ENCODE measurements at places on chromosomes 12 and 14.

DNA sequence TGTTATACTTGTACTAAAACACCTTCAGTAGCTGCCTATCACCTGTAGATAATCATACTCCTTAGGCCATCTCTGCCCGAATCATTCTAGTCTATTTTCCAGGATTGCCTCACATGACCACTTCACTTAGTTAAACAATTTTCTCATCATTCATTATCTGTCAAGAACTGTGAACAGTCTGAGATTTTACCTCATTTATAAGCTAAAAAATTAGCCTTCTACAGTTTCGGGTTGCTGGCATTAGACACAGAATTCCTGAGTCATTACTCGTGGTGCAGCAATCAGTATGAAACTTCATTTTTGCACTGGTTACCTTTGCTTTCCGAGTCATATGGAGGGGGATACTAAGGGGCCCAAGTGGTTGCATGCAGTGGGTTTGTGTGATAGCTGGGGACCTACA is 57.6 kb upstream of the OTOGL start:
- no peak for DNase-seq

GRCh38 chr12:123801573-123802178 is 39.6 kb downstream of the DNAH10 start:
- DNase-seq: peak; percentile 69

- DNase-seq: no peak
These were observed 25.0 kb upstream of the SRP54 start for GRCh38 chr14:34957771-34958286.

DNA sequence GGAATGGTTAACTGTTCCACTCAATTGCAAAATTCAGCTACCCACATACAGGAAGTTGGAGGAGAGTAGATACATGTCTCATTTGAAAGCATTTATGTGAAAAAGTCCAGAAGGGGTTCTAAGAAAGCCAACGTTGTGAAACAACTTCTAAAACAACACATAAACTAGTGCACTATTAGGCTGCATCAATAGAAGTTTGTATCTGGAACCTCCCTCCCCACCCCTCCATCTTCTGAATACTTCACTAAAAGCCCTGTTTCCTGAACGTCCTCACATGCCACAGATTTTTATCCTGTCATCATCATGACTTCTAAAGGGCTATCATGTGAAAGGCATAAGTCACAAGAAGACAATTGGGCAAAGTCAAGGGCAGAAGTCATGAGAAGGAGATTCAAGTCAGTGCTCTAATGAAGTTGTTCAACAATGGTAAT is 5.5 kb downstream of the KRT79 start:
- DNase-seq: no peak

DNA sequence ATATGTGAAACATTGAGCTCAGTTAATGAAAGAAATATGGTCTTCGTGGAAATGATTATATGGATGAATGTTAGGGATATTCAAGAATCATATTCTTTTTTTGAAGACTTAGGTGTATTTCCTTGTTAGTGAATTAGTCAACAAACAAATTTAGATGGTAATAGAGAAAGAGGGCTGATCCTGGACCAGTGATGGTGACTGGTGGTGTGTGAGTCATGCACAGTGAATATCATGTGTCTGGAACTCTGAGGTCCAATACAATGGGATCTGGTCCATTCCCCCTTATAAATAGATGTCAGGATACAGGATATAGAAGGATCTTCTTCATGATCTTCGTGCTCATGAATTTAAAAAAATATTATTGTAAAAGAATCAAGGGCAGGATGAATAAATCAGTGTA is 64.4 kb upstream of the RTL1 start:
- DNase-seq: no peak

DNA sequence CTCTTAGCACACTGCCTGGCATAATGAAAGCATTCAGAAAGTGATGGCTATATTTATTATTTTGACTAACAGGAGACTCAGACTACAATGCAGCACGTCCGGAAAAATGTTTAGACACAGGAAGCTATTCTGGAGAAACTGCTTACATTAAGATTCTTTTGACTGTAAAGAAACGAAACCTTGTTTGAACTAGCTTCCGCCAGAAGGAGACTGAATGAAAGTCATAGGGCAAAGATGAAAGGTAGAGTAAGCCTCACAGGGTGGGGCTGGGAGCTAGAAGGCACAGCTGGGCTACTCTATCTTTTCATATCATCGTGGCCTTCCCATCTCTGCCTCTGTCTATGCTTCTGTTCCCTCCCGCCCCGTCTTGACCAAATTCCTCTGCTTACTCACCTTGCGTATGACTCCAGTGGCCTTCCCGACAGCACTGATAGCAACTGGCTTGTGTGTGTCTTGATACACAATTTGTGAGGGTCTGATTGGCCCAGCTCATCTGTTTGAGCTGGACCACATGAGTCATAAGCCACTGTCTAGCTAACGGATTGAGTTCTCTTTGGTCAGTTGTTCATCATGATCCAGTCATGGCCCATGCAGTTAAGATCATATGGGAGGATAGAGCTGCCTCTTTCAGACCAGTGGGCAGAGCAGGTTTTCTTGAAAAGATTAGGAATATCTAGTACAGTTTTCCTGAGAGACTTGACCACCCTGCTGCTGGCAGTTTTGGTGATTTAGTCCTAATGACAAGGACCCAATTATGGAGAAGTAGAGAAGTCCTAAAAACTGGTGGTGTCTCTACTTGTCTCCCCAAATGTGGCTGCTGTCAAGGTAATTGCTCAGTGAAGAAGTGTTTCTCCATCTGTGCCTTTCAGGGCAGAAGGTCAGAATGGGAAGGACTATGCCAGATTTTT is 151.5 kb upstream of the SLC38A2 start:
- DNase-seq: peak; percentile 72

DNA sequence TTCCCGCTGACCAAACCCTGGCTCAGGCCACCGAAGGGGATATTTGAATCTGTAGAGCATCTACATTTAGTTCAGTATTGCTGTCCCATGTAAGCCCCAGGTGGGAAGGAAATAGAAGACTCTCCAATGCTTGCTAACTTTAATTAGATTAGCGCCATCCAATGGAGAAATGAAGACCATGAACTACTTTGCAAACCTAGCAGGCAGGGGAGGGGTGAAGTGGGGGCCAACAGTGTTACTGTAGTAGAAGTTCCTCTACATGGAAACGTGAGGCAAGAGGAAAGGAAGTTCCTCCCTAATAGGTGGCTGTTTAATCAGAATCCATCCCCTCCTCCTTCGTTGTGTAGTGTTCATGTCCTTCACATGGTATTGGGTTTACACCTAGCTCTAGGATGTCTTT is 9.3 kb upstream of the DENND5B start:
- DNase-seq: no peak

DNA sequence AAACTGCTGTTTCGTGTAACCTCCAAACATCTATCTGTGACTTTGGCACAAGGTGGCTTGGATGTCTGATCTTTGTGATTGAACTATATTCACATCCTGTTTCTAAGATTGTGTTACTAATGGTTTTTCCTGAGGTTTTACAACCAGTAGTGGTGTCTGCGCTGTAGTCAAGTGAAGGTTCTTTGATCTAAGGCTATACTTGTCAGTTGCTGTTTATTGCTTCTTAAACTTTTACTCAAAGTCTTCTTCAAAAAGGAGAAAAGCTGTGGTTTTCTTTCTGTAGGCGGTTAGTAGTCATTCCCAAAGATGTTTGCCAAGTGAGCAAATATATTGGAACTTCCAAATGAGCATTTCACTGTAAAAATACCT is 12.3 kb upstream of the CALM1 start:
- DNase-seq: no peak

GRCh38 chr12:65860600-65860999 is 36.3 kb downstream of the HMGA2 start:
- DNase-seq: no peak

GRCh38 chr14:73780896-73781295 is 66.7 kb upstream of the PNMA1 start:
- no peak for DNase-seq

DNA sequence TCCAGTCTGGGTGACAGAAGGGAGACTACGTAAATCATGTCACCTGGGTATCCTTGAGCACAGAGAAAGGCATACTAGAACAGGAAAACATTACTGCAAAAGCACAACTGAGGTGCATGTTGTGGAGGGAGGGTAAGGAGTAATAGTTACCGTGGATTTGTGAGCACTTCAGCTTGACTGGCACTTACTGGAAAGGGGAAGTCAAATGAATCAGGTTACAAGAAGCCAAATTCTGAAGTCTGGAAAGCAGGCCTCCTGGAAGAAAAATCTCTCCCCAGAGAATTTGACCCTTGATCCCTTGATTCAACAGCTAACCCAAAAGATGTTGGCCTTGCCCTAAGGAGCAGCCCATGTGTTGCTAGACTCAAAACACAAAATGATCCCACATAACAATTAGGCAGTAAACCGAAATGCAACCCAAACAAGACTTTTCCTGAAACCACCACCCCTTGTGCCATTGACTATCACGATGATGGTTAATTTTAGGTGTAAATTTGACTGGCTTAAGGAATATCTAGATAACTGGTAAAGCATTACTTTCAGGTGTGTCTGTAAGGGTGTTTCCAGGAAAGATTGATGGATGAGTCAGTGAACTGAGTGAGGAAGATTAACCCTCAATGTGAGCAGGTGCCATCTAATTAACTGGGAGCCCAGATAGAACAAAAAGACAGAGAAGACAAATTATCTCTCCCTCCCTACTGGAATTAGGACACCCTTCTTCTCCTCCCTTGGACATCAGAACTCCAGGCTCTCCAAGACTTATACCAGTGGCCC is 108.8 kb downstream of the SLC25A21 start:
- DNase-seq: no peak

- no peak for DNase-seq
These were observed at the start of gene WIF1 for GRCh38 chr12:65121049-65121955. Gene WIF1, minus strand, starts transcription at chr12:65121305. Its CDS starts 114 bp downstream, at chr12:65121191.

DNA sequence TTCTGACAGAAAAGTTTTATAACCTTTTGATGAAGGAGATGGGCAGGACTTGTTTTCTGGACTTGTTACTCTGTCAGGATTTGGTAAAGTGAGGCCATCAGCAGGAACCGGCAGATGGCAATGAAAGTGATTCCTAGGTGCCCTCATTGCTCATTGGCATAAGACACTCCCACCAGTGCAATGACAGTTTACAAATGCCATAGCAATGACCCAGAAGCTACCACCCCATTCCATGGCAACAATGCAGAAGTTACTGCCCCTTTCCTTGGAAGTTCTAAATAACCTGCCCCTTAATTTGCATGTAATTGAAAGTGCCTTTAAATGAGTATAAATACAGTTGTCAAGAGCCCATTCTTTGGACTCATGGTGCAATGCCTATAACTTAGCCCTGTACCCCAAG is 222.6 kb downstream of the CEP128 start:
- no peak for DNase-seq

DNA sequence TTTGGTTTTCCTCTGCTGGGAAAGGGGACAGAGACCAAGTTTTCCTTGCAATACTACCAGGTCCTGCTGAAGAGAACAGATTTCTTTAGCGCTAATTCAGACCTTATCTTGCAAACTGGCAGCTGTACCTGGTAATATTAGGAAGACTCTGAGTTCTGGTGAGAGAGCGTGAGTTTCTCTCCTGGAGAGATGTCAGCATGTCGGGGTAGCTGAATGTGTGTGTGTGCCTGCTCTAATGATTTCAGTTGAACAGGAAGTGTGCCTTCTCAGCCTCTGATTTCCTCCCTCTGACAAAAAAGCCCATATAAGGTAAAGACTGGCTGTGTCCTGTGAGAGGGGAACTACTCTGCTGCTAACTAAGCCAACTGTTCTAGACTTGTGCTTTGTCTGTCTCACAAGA is 10.3 kb upstream of the ERP27 start:
- DNase-seq: peak; percentile 75

DNA sequence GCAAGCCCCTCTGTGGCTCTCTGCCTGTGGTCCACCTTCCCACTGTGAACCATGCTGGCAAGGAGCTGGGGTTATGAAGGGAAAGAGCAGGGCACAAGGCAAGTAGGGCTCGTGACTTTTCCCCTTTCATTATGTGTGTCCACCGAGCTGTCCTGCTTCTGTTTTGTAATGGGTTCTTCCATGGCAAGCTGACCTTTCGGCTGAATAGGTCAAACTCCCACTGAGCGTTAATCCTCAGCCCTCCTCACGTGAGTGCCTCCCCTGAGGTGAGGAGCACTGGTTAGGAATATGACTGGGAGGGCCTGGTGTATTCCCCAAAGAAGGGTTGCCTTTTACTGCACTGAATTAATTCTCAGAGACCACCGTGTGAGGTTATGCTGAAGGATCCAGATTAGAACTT is 424.3 kb downstream of the NPAS3 start:
- no peak for DNase-seq

DNA sequence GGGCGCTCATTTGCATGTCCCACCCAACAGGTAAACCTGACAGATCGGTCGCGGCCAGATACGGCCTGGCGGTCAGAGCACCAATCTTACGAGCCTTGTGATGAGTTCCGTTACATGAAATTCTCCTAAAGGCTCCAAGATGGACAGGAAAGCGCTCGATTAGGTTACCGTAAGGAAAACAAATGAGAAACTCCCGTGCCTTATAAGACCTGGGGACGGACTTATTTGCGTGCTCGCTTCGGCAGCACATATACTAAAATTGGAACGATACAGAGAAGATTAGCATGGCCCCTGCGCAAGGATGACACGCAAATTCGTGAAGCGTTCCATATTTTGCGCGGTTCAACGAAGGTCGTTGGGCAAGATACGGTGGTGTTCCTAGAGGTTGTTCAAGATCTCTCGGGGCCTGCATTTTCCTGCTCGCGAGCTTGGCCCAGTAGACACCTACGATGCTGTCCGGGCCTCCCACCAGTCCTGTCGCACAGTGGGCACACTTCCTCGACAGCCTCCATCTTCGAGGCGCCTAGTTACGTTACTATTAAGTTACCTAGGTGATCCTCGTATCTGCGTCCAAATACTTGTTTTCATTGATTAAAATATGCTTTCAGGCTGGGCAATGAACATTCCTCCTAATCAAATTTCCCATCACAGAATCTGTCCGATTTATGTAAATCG is at the start of gene RNU6-7:
RNU6-7 (plus strand) TSS at position 230 of the 675 bp plus-strand sequence.
- DNase-seq: no peak

- DNase-seq: no peak
These were observed 73.0 kb downstream of the GCH1 start for GRCh38 chr14:54829486-54830224.

DNA sequence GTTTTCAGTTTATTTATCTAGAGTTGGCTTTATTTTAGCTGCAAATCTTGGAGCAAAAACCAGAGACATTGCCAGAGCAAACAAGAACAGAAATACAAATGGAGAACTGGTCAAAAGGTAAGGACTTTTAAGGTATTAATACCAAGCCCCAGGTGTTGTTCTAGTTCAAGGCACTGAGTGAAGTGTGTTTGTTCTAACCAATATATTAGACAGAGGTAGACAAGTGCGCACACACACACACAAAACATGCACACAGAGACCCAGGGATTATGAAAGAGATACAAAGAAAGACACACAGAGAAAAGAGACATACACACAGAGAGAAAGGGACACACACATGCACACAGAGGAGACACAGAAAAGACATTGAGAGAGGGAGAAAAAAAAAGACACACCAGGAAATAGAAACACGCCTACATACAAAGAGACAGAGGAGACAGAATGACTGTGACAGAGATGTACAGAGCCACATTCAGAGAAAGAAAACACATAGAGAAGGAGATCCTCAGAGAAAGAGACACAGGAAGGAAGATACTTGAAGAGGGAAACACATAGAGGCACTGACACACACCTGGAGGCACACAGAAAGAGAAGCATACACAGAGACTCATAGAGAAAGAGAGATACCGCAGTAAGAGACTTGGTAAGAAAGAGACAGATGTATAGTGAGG is 50.2 kb downstream of the MIPOL1 start:
- no peak for DNase-seq

GRCh38 chr14:35222872-35223466 is 69.2 kb upstream of the PSMA6 start:
- no peak for DNase-seq

Measured in COLO829 (cell line).